ENCODE measurements at places on chromosomes 16 and 17.

- no peak for DNase-seq
These were observed 1.3 kb upstream of the ALKBH5 start for GRCh38 chr17:18182110-18182977.

DNA sequence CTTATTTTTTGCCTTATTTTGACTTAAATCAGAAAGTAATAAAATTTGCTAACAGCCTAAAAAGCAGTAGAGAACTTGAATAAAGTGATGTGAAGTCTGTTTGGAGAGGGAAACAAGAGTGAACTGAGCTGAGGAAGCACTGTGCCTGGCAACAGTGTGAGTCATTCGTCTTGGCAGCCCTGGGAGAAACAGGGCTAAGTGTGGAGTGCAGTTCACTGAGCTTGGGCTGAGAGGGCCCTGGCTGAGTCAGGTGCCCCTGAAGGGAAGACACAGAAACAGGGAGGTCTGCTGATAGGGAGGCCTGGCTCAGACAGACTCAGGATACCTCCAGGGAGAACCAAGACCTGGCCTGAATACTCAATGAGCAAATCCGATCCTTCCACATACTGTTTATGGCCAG is 132.1 kb downstream of the HS3ST4 start:
- no peak for DNase-seq

DNA sequence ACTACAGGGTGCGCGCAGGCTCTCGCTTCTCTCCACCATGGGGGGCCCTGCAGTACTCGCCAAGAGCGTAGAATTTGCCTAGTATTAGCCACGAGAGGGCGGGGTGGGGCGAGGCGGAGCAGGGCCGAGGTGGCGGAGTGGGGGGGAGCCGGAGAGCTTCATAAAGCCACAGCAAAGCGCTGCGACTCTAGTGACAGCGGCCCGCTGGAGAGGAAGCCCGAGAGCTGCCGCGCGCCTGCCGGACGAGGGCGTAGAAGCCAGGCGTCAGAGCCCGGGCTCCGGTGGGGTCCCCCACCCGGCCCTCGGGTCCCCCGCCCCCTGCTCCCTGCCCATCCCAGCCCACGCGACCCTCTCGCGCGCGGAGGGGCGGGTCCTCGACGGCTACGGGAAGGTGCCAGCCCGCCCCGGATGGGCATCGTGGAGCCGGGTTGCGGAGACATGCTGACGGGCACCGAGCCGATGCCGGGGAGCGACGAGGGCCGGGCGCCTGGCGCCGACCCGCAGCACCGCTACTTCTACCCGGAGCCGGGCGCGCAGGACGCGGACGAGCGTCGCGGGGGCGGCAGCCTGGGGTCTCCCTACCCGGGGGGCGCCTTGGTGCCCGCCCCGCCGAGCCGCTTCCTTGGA is at the start of gene TBX21:
Gene TBX21, plus strand, starts transcription at position 190 of the 627 bp plus-strand sequence. Its CDS starts 219 bp downstream, at position 409.
- peak; percentile 91 for DNase-seq

DNA sequence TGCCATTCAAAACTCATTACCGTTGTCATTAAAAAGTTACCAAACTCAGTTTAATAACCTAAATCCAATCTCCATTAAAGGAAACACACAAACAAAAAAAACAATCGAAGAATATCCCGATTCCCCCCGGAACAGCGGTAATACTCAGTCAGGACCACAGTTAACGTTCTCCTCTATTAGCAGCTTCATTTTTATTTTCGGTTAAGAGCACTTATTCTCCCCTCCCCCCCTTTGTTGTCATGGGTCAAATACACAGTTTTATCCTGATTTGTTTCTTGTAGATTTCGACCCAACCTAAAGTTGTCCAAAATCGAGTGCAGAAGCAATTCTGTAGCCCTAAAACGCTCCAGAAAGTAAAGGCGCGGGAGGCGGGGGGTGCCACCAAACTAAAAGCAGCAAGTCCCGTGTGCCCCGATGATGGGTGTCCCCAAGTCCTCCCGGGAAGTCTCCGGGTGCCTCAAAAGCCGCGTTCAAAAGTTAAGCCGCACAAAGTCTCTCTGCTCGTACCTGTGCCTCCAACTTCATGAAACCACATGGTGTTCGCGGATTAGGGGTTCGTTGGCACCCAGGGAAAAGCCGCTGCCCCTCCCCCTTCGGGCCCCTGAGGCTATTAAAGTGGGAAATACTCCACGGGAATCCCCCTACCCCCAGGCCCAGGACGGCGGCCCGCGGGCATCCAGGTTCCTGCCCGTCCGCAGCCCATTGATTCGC is 996 bp downstream of the SUMO2 start:
- no peak for DNase-seq

GRCh38 chr17:3976675-3977171 is 12.5 kb upstream of the ATP2A3 start:
- DNase-seq = no peak

- DNase-seq = no peak
These were observed 116.5 kb upstream of the AXIN2 start for GRCh38 chr17:65677932-65678331.

GRCh38 chr16:67215706-67216105 is 11.2 kb upstream of the TMEM208 start:
- no peak for DNase-seq

GRCh38 chr16:71412270-71413160 is 29.3 kb downstream of the TLE7 start:
- DNase-seq = no peak

- DNase-seq = no peak
These were observed 934 bp downstream of the PCTP start for GRCh38 chr17:55751720-55752250.

DNA sequence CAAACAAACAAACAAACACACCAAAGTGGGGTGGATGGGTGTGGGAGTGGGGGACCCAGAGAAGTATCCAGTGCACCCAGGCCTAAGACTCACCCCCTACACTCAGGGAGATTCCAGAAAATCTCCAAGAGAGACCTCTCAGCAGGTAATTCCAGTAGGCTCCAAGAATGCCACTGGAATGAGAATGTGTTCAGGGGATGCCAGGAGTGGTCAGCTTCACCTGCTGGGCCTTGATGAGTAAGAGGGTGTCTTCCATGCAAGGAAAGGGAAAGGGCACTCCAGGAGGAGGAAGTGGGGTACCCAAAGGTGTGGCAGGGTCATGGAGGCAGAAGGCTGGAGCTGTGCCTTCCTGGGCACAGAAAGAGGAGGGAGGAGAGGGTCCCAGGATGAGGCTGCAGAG is 9.9 kb downstream of the CDH1 start:
- no peak for DNase-seq

DNA sequence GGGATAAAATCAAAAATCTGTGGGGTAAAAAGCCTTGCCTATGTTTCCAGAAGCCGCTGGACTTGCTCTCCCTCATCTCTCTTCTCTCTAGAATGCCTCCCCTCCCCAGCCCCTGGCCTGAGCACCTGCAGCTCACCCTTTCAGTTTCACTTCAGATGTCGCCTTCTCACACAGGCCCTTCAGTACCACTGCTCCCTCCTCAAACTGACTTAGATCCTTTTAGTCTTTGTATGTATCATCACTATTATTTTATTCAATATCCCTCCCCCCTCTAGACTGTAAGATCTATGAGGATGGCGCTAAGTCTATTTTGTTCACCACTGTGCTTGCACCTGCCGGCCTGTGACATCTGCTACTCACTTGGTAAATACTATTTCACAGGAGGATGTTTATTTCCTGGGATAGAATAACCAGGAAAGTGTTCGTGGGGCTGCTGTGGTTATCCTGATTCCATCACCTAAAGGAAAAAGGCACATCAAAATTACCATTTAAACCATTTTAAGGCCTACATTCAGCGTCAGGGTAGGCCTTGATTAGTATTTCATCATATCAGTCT is 122.3 kb downstream of the MRTFB start:
- no peak for DNase-seq

DNA sequence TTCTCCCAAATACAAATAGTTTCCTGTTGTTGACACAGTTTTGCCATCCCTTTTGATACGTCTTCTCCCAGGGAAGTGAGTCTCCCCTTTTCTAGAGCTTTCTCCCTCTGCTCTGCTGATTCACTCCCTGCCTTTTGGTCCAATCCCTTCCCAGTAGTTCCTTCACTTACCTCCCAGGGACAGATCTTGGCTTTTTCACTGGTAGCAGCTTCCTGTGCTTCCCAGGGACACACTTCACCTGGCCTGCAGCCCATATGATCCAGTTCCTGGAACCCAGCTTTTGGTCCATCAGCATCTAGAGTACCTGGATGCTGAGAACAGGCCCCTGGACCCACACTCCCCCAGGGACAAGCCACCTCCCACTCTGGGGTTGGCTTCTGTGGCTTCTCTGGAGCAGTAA is 15.8 kb downstream of the GPR179 start:
- DNase-seq = no peak

Measured in stimulated activated CD8-positive, alpha-beta memory T cell treated with anti-CD3 and anti-CD28 coated beads, Interleukin-15, amount 100 ng/mL, for 4 hours (primary cell).